ENCODE measurements at places on chromosomes 16 and 17. TPM values are rescaled to one million over a fixed set of nuclear protein-coding genes. Genes with fewer than 3 reads are reported as not detected.

GRCh38 chr17:72683506-72684404, 408.7 kb downstream of the SLC39A11 start:
- no peak for DNase-seq
- H3K36me3 ChIP-seq = peaks cover 4% of the 10 kb centered on the region
- no peaks in the 10 kb centered on the region for H3K27me3 ChIP-seq
- no peak overlapping the region for H3K4me3 ChIP-seq
- no peak overlapping the region for H3K27ac ChIP-seq

DNA sequence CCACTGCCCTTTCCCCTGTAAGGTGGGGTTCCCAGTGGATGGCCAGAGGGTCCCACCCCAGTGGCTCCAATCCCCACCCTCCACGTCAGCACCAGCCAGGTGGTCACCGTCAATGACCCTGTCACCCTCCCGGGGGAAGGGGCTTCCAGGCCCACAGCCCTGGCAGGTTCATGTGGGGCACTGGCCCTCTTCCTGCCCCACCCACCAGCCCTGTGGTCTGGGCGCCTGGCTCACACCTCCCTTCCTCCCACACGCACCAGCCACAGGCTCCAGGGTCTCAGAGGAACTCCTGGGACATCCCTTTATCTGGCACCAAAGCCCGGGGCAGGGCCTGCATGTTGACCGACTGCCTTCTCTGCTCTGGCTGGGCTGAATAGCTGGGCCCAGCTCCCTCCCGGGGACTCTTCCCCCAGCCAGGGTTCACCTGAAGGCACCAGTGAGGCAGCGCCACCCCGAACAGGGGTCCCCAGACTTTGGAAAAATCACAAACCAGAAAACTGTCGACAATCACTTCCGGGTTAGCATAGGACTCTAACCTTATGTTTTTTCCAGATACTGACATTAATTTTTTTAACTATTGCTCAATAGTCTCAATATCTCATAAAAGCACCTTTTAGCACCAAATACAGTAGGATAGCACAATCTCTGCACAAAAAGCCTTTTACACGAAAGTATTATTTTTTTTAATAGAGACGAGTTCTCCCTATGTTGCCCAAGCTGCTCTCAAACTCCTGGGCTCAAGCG, 21.9 kb upstream of the ZC3H18 start:
- no peak overlapping the region for H3K4me3 ChIP-seq
- peaks cover 2% of the 10 kb centered on the region for H3K4me1 ChIP-seq
- H3K27me3 ChIP-seq = peaks cover 16% of the 10 kb centered on the region

- H3K36me3 ChIP-seq = no peaks in the 10 kb centered on the region
- H3K27ac ChIP-seq = no peak overlapping the region
- peaks cover 48% of the 10 kb centered on the region for H3K27me3 ChIP-seq
- H3K4me3 ChIP-seq = no peak overlapping the region
- DNase-seq = no peak
Measured at GRCh38 chr17:50276588-50277356, 2.5 kb downstream of the TMEM92 start.

DNA sequence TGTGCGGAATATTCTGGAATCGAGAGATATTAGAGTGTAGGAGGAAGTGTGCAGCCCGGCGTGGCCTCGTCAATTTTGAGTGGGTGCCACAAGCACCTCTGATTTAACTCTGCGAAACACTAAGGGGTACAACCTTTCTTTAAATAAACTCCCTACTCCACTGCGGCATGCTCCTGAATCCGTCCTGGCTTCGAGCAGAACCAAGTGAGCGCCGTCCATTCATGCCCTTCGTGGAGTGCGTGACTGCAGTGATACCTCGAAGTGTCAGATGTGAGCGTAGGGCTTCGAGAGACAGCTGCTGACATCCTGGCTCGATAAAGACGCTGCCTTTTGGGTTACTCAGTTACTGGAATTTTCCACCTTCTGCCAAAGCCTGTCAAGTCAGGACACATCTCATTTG, 128.8 kb downstream of the FOXL1 start:
- DNase-seq = no peak
- H3K4me1 ChIP-seq = no peaks in the 10 kb centered on the region
- H3K27me3 ChIP-seq = peaks cover 5% of the 10 kb centered on the region
- H3K4me3 ChIP-seq = no peak overlapping the region
- H3K36me3 ChIP-seq = no peaks in the 10 kb centered on the region

The MRC2 gene
- total RNA-seq = 11.3 TPM

The EVPLL gene
- total RNA-seq = not detected

The RNU2-1 gene
- 2,288 TPM for total RNA-seq
